ENCODE measurements at places on chromosomes 1 and 21.

- no peak for DNase-seq
These were observed 165.2 kb downstream of the NTMT2 start for GRCh38 chr1:170310951-170311350.

DNA sequence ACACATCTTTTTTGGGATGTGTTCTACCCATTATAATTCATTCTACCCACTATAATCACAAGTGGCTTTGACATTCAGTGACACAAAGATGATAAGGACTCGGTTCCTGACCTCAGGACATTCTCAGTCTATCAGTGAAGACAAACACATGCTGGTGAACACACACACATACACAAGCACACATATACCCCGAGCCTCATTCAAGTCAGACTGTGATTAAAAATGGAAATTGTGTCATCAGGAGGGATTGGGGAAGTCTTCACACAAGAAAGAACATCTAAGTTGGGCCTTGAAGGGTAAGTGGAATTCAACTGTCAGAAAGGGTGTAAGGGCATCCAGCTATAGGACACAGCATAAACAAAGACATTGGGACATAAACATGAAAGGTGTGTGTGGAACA, 2.6 kb upstream of the LAD1 start:
- no peak for DNase-seq

GRCh38 chr1:37038227-37039093, 4.1 kb upstream of the GRIK3 start:
- peak; percentile 17 for DNase-seq

DNA sequence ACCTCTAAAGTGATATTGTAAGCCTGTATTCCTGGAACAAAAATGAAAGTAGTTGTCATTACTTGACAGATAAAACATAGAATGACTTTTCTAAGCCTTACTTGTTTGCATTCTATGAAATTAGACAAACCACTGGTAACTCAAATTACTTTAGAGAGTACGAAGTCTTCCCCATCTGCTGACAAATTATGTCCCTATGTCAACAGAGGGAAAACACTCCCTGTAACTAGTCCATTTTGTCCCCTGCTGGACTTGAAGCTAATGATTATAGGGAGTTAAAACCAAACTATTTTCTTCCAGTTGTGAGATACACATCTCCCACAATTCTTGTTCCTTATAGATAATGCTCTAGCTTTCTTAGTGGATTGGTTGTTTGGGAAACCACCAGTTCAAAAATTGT, 39.6 kb downstream of the GREM2 start:
- DNase-seq, result no peak

- peak; percentile 87 for DNase-seq
These were observed 12.0 kb upstream of the RHBG start for GRCh38 chr1:156356875-156357534.

- no peak for DNase-seq
These were observed 39.4 kb downstream of the CD46 start for GRCh38 chr1:207791290-207791689.

Data from activated CD4-positive, alpha-beta T cell treated with anti-CD3 and anti-CD28 coated beads for 36 hours (primary cell).